ENCODE measurements at places on chromosomes 1 and 21.
A peak's percentile ranks its signal among the peaks of the same experiment; 100 is the strongest.

DNA sequence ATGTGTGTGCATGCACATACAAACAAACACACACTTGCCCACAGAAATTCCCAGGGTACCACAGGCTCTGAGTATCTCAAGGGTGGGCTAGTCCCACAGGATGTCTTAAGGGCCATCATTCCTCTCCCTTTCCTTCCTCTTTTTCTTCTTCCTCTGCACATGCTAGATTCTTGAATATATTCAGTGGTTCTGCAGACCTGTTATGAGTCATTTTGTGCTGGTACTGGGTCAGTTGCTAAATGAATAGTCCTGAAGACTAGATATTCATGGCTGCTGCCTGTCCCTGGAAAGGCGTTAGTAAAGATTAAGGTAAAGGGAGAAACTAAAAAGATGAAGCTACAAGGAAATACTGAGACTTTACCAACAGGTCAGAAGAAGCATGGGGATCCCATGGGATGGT, 256.7 kb upstream of the KIAA0040 start:
- no peak for DNase-seq

- peak; percentile 81 for DNase-seq
Observed at GRCh38 chr1:31548907-31549808, 27.2 kb upstream of the TINAGL1 start.

DNA sequence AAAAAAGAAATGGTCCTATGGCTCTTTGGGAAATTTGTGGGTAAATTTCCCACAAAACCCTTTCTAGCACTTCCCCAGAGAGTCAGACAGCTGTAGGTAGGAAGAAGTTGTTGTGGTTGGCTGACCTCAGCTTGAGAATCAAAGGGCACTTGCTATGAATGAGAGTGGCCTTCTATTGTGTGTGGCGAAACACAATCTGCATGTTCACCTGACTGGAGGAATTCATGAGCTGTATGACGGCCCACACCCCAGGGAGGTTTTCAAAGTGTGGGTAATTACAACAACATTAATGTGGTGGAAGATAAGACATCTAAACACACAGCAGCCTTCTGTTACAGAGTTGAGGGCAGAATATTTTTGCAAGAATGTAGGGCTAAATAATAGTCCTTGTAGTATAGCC, 38.8 kb downstream of the NGF start:
- DNase-seq: no peak

DNA sequence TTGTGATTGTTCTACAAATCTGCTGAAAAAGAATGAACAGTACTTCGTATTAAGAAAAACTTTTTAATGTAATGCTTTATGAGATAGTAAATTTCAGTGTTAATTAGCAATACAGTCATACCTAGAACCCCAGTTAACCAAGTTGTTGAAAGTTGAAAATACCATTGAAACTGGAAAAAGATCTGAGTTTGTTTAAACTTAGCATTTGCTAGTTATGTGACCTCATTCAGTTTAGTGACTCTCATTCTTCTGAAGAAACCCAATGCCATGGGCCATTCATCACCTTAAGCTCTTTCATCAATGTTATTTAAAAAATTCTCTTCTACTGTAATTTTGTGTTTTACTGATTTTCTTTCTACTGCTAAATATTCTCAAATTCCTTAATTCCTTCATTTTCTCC, 20.2 kb downstream of the RCOR3 start:
- DNase-seq: no peak

- DNase-seq: no peak
Observed at GRCh38 chr1:157154291-157154690, 16.1 kb upstream of the ETV3 start.

GRCh38 chr1:156673387-156674121, 3.7 kb downstream of the NES start:
- DNase-seq: no peak

GRCh38 chr1:204359474-204360255, at the start of gene PLEKHA6:
Gene PLEKHA6 (minus strand): TSS chr1:204359929. CDS start chr1:204273727, 86,202 bp downstream.
- no peak for DNase-seq

DNA sequence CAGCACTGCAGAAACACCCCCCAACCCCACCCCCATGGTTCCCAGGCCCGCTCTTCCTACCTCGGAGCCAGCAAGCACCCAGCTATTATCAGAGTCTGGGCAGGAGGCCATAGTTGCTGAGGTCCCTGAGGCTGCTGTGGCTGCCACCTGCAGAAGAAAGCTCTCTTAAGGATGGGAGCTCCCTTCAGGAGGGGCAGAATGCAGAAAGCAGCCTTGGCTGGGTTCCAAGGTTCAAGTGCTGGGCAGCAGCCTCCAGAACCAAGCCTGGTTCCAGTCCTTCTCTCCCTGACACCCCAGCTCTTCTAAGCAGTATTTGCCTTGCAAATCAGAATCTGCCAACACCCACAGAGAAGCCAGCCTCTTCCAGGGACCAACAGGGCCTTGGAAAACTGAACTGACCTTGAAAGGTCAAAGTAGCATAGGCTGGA, 2.3 kb downstream of the PBXIP1 start:
- DNase-seq: no peak

DNA sequence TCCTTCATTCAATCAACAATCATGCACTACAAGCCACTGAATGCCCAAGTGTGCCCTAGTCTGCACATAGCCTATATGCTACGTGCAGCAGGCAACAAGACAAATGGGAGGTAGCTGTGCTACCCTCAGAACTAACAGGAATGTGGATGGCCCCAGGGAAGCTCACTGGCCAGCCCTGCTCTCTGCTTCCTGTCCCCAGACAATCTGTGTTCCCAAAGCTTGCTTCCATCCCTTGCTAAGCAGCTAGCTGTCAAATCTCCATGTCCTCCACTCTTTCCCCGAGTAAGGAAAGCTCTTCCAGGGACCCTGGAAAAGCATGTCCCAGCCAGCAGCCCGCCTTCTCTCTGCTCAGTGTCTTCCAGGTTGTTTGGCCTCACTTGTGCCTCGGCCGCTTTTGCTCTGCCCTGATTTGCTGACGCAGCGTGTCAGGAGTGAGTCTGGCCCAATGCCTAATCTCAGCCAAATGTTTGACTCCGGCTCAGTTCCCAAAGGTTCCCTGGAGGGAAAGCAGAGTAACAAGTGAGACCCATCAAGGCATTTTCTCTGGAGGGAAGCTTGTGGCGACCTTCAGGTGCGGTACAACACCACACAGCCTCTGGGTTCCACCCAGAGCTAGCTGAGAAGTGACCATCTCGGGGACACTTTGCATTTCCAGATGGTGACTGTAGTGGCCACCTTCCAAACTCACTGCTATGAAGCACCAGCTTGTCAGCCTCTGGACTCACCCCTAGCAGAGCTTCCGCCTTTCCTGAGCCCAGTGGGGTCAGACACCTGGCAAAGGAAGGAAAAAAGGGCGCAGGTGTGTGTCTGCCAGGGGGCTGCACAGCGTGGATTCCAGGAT, 243.4 kb downstream of the RHOU start:
- no peak for DNase-seq

DNA sequence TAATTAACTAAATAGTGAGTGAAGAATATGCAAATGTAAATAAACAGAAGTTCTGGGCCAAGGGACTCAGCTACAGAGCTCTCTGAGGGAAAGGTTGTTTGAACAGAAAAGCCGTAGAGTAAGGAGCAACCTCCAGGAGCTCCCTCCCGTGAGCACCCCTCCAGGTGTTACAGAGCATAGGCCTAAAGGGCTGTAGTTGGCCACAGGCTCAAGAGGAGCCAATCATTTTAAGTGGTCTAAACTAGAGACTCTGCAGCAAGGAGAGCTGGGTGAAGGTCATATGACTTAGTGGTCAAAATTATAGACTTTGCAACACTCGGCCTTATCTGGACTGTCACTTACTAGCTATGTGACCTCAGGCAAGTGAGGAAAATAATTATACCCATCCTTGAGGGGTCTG, 19.1 kb upstream of the RXRG start:
- no peak for DNase-seq

DNA sequence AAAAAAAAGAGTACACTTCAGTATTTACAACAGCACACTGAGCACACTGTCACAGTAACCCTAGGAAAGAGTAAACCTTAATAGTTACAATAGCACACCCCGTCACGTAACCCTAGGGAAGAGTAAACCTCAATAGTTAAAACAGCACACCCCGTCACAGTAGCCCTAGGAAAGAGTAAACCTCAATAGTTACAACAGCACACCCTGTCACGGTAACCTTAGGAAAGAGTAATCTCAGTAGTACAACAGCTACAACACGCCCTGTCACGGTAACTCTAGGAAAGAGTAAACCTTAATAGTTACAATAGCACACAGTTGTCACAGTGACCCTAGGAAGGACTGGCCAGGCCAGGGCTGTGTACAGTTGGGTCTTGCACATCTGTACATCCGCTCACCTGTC, 3.0 kb downstream of the CDK11A start:
- no peak for DNase-seq

- no peak for DNase-seq
Observed at GRCh38 chr1:6959491-6959890, 174.2 kb downstream of the CAMTA1 start.

GRCh38 chr21:22725436-22725835, 1727.2 kb downstream of the NCAM2 start:
- DNase-seq: no peak

DNA sequence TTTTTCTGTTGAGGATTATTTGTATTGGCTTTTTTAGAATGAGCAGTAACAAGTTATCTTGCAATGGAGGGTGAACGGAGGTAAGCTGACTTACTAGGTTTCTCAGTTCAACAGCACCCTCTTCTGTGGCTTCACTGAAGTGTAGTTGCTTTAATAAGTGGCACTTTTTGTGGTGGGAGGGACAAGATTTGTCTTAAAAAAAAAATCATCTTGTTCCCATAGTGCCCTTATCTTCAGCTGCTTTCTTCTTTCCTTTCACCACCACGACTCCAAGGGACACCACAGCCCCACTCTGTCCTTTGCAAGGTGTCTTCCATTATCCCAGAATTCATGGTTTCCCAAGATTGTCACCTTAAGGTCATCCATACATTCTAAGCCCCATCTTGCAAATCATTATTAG, 92.9 kb downstream of the PIGK start:
- no peak for DNase-seq

GRCh38 chr1:32549616-32550015, 10.4 kb downstream of the ZBTB8A start:
- no peak for DNase-seq
